ENCODE measurements at places on chromosomes 7 and 10.
A peak's percentile ranks its signal among the peaks of the same experiment; 100 is the strongest.

- peak; percentile 84 for DNase-seq
Measured at GRCh38 chr10:132448248-132448731, 51.3 kb downstream of the PWWP2B start.

DNA sequence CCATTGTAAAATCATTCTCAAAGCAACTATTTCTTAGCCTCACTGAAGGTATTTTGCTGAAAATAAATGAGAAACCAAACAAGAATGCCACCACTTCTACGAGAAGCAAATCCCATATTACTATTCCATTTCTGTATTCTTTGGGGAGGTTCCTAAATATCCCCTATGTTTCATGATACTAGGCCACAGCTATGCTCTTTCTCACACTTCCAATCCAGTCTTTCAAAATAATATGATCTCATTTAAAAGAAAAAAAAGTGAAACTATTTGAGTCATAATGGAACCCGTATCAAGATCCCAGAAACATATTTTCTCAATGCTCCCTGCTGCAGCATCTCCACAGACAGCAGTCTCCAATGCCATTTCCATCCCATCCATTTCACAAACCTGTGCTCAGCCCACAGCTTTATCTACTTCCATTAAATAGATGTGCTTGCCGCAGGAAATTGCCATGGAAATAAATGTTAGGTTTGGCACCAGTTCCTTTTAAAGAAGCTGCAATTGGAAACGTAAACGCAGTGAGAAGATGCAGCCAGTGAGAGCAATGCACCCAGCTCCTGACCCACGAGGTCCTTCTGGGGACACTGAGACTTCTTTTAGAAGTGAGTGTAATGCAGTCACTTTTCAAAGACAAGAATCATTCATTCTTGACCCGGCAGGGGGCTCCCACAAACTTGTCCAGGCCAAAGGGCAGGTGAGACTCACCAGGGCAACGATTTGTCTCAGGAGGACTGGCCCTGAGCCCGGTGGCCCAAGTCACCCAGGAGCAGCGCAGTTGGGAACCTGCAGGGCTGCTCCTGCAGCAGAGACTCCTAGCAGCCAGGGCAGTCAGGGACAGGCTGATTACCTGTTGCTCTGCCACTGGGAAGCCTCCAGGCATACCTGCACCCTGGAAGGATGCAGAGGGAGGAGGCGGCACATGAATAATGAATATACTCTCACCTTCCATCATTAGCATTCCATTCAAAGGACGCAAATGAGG lies 99.6 kb downstream of the C10orf90 start:
- peak; percentile 46 for DNase-seq

DNA sequence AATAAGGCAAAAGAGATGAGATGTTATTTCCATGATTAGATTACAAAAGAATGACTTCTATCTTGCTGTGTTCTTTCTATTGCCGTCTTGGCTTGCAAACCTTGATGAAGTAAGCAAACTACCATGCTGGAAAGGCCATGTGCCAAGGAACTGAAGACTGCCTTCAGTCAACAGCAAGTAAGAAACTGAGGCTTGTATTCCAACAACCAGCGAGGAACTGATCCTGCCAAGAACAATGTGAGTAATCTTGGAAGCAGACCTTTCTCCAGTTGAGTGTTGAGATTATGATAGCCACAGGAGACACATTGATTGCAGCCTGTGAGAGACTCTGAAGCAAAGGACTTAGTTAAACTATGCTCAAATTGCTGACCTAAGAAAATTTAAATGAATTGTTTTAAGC lies 164.6 kb upstream of the GRM3 start:
- no peak for DNase-seq

DNA sequence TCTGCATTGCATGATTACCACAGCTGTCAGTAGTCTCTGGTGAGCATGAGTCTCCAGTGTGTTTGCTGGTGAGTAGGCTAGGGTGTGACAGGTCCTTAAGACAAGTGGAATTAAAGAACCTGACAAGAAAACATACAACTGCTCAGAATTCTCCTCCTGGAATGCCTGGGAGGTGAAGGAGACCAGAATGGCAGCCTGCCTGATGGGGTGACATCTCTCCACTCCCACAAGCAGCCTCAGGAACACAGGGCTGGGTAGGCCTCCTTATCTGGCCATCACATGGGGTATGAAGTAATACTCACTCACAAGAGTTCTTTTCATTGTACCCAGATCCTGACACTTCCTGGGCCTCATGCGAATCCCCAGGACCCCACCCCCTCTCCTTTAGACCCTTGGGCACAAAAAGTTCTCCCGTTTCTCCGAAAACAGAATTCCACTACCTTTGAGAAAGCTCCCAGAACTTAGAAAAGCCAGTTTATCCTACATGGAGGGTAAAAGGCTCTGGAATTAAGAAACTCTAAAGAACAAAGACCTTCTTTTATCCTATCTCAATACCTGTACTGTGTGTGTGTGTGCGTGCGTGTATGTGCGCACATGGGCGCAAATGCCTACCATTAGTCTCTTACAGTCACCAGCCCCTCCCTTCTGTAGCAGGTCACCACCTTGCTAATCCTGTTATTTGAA lies 33.4 kb upstream of the C1GALT1 start:
- DNase-seq = no peak

DNA sequence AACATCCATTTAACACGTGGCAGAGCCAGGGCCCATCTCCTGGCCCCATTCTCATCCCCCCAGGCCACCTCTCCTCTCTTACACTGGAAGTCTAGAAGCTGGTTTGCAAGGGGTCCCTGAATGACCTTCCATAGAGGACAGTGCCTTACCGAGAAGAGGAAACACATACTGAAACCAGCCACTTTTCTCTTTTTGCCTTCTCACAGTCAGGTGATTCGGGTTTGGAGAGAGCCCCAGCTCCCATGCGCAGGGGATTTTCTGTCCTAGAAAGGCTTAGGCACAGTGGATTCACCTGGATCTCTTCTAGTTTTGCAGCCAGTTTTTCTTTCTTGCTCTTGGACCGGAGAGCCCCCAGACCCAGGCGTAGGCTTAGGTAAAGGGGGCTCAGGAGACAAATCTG lies 334.1 kb upstream of the C7orf33 start:
- no peak for DNase-seq

DNA sequence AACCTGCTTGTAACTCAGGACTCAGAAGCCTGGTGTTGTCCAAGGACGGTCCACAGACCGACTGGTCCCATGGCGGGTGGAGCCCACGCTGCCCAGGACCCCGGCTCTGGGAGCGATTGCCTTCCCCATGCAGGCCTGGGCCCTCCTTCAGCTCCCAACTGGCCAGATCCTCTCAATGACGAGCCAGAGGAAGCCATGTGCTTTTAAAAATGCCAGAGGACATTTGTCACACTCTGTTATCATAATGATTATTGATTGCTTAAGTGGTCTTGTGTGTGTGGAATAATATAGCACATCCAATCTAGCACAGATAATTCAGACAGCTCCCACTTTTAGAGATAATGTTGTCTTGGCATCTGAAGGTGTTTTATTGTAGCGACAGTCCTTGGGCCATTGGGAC lies 22.6 kb upstream of the OGDHL start:
- no peak for DNase-seq

GRCh38 chr7:85167636-85168035 lies 19.2 kb downstream of the SEMA3D start:
- no peak for DNase-seq

- no peak for DNase-seq
Measured at GRCh38 chr7:50866343-50867033, 83.8 kb upstream of the GRB10 start.

DNA sequence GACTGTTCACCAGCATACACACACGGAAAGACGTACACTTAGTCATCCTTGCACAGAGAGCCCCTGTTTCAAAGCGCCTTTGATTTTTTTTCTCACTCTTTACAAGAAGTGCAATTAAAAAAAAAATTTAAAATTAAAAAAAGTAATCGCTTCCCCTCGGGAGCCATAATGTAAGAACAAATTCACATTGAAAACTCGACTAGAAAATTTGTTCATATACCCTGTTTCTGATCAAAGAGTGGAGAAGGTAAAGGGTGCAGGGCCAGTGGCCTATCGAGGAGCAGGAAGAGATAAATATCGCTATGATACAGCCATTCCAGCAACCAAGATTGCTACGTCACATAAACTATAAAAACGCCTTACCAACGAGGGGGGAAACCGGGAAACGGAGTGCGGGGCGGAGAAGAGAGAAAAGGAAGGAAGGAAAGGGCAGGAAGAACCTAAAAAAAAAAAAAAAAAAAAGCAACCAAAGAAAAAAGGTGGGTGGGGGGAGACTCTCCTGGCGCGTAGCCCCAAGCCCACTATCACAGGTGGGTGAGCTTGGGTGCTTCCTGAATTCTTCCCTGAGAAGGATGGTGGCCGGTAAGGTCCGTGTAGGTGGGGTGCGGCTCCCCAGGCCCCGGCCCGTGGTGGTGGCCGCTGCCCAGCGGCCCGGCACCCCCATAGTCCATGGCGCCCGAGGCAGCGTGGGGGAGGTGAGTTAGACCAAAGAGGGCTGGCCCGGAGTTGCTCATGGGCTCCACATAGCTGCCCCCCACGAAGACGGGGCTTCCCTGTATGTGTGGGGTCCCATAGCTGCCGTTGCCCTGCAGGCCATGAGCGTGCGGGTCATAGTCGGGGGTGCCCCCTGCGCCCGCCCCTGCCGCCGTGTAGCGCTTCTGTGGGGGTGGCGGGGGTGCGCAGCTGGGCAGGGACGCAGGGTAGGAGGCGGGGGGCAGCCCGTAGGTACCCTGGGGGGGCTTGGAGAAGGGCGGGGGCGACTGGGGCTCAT lies 5.2 kb upstream of the HOXA2 start:
- no peak for DNase-seq

DNA sequence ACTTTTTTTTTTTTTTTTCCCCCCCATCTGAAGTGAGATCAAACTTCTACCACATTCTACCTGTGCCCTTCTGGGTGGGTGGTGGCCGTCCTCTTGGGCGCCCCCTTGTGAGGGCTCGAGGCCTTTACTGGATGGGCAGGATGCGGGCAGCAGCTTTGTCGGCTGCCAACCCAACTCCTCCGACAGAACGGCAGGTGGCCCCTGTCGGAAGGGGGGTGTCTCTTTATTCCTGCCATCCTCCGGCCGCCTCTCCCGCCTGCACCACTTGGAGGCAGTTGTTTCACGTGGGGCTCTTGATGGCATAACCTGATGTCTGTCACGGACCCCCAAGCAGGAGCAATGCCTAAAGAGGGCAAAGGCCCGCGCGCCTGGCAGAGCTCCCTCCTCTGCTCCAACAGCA lies 31.0 kb downstream of the AMZ1 start:
- DNase-seq = peak; percentile 74

- DNase-seq = no peak
Measured at GRCh38 chr7:100544967-100545359, 6.0 kb downstream of the AGFG2 start.

GRCh38 chr10:7400068-7400715 lies 10.6 kb downstream of the SFMBT2 start:
- no peak for DNase-seq

DNA sequence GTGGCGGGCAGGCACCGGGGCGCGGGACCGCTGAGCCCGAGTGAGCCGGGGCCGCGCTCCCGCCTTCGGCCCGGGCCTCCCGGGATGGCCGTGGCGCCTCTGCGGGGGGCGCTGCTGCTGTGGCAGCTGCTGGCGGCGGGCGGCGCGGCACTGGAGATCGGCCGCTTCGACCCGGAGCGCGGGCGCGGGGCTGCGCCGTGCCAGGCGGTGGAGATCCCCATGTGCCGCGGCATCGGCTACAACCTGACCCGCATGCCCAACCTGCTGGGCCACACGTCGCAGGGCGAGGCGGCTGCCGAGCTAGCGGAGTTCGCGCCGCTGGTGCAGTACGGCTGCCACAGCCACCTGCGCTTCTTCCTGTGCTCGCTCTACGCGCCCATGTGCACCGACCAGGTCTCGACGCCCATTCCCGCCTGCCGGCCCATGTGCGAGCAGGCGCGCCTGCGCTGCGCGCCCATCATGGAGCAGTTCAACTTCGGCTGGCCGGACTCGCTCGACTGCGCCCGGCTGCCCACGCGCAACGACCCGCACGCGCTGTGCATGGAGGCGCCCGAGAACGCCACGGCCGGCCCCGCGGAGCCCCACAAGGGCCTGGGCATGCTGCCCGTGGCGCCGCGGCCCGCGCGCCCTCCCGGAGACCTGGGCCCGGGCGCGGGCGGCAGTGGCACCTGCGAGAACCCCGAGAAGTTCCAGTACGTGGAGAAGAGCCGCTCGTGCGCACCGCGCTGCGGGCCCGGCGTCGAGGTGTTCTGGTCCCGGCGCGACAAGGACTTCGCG lies 534 bp downstream of the FZD9 start:
- peak; percentile 62 for DNase-seq

GRCh38 chr10:49302088-49302487 lies 3.1 kb downstream of the C10orf71 start:
- no peak for DNase-seq

DNA sequence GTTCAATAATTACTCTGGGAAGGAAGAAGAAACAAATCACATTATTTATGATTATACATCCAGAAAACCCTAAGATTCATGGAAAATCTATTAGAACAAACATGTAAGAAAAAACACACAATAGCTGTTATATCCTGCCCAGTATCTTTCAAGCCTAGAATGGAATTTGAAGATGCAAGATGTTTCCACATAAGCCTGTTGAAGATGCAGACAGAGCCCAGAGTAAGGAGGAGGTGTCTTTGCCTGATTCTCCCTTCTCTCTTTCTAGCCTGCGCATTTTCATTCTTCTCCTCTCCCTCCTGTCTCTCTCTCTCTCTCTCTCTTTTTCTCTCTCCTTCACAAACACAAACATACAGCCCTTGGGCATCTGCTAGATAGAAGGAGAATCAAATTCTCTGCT lies 170.1 kb upstream of the INHBA start:
- DNase-seq = no peak

GRCh38 chr10:68600041-68600778 lies 40.1 kb downstream of the TET1 start:
- DNase-seq = peak; percentile 82

GRCh38 chr10:26528048-26528447 lies 89.9 kb downstream of the APBB1IP start:
- no peak for DNase-seq

- no peak for DNase-seq
Measured at GRCh38 chr7:8296362-8296659, 34.3 kb upstream of the ICA1 start.

DNA sequence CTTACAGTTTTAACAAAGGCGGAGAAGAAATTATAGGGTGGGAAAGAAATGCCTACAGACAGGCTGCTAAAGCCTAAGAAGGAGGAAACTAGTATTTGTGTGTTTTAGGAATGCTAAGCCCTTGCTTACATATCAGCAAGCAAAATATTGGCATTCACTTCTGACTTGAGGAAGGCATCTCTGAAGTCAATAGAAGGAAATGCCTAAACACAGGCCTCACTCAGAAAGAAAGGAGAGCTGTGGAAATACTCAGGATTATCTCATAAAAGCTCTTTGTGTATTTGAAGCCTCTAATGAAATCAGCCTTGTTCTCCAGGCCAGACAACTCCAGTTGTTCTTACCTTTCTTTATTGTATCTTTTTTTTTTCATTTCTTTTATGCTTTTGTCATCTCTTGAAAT lies 158.0 kb downstream of the AUTS2 start:
- no peak for DNase-seq

DNA sequence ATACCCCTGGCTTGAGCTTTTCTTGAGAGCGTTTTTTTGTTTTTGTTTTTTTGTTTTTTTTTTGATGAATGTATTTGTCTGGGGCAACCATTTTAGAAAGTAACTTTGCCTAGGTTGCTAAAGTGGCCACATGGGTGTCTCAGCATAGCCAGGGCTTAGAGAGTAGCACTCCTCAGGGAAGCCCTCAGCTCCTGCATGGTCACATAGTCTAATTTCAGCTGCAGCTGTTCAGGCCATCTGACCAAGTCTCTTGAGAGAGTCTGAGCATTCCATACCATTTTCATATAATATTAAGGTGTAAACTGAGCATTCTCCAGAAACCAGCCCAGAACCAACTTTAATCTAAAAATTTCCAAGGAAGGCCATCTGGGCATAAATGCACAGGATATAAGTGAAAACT lies 186.4 kb downstream of the NPSR1 start:
- DNase-seq = no peak

GRCh38 chr10:2122431-2123124 lies 385.3 kb upstream of the ADARB2 start:
- no peak for DNase-seq
